ENCODE measurements at places on chromosomes 3 and 15. TPM values are rescaled to one million over a fixed set of nuclear protein-coding genes. Genes with fewer than 3 reads are reported as not detected.

The LRRC31 gene
- not detected for total RNA-seq

The FEZF2 gene
- total RNA-seq = not detected

The C3orf85 gene
- total RNA-seq = not detected

The DLL4 gene
- 1.2 TPM for total RNA-seq

The TRH gene
- total RNA-seq = not detected

The IL17RD gene
- total RNA-seq = 1.8 TPM

All from A549 treated with ZK216348 at 1 μM for 4 hours (cell line).